ENCODE measurements at places on chromosomes 3 and 15.

DNA sequence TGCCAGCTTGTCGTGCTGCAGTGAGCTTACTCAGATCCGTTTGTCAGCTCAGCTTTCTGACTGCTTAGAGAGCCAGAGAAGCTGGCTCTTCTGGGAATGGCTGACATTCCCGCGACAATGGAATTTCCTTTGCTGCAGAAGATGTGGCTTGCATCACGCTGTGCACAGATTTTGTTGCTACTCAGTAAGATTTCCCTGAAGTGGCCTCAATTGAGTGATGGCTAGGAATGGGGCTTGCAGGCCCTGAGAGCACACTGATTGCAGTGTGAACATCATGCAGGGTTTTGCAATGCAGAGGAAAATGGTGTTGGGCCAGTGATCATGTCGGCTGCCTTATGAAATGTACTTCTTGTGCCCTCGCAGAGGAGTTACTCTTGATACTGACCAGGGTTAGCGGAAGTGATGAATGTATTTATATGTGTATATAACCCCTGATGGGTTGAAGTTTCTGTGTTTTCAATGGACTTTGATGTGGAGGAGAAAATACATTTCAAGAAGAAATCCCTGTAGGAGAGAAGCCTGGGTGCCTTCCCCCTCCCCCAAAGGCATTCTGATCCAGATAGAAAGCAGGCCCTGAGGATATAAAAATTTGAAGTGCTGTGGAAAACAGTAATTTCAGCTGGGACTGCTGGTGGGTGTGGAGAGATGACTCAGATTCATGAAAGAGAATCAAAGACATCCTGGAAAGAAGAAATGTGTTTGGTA lies 102.5 kb upstream of the PDZRN3 start:
- DNase-seq, result no peak

GRCh38 chr3:32392536-32393302 lies 1.1 kb downstream of the CMTM7 start:
- no peak for DNase-seq

GRCh38 chr3:48196611-48197010 lies 8.4 kb upstream of the CDC25A start:
- no peak for DNase-seq

DNA sequence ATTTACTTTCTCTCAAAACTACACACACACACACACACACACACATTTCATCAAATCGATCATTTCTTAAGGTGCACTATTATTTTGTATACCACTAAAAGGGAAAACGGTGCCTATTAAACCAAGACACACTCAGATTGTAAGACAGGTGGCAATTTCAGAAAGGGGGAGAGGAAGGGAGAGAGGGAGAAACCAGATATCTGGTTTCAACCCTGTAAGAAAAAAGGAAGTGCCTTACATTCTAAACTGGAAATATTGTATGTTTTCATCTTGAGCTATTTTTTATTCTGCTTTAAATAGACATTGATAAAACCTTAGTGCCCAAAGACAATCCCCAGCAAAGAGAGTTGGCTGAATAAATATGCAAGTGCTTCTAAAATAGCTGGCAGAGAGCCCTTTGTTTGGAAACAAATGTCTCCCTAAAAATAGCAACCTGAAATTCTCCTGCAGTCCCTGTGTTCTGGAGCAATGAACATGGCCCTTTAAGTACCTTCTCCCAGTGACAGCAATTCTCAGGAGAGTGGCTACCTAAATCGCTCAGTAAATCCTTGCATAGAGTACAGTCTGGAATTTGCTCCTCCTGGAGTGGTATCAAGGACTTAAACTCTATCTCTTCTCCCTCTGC lies 85.7 kb downstream of the RARB start:
- DNase-seq, result no peak

- DNase-seq, result no peak
Measured at GRCh38 chr3:37237252-37237651, 62.9 kb upstream of the LRRFIP2 start.
